ENCODE measurements at places on chromosomes 7 and 10.

DNA sequence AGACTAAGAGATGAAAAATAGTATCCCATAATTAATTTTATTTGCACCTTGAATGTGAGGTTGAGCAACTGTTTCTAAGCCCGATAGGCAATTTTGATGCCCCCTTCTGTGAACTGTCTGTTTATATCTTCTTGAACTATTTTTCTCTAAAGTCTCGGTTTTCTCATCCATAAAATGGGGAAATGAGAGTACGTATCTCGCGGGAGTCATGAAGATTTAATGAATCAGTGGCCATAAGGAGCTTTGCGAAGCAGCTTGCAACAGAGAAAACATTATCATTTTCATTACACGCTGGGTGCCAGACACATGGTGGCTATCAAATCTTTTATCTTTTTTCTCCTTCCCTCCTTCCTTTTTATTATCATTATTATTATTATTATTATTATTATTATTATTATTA lies 108.1 kb upstream of the CARD11 start:
- DNase-seq: no peak

DNA sequence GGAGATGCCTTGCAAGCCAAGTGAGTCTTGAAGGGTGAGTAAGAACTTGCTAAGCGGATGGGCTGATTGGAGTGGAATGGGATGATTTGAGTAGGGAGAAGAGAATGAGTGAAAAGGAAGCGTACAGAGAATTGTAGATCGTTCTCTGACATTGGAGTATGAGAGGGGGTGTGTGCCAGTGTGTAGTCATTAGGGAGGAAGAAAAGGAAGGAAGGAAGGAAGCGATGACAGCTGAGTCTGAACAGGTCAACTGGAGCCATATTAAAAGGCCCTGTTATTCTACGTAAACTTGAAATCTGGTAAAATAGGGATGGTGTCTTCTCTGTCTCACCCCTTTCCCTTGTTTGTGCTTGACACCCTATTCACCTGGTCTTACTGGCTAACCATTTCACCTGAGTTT lies 55.1 kb downstream of the SLK start:
- DNase-seq: no peak

DNA sequence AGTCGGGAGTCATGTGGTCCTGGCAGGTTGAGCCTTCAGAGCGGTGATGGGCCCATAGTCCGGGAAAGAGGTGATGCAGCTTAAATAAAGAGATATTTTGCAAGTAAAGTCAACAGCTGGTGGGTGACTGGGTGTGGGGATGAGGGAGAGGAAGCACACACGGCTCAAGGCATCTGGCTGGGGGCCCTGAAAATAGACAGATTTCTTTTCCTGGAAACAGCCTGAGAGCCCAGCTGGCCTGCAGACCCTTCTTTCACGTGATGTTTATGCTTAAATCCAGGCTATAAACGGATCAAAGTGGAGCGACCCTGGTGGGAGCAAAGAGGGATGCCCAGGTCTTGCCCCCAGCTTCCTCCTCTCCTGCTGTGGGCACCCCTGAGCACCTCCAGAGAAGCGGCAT lies 149.1 kb downstream of the TEX36 start:
- DNase-seq: no peak

GRCh38 chr7:126436213-126436868 lies 816.4 kb downstream of the GRM8 start:
- DNase-seq: no peak

- DNase-seq: no peak
Measured at GRCh38 chr10:89279421-89279869, 22.4 kb upstream of the IFIT2 start.

DNA sequence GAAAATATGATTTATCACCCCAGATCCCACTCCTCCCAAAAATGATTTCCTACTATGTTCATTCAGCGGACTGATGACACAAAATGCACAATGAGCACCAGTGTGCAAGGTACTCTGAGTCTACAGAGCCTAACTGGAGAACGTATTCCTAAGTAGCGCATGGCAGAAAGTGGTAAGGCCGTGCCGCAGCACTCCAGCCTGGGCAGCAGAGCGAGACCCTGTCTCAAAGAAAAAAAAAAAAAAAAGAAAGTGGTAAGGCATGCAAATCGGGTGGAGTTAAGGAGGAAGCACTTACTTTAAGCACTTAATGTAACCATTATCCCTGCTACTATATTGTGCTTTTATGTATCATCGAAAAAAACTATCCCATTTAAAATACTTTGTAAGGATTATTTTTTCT lies 25.5 kb downstream of the CYP51A1 start:
- DNase-seq: no peak

- DNase-seq: no peak
Measured at GRCh38 chr7:135320268-135320667, 86.6 kb downstream of the STRA8 start.

DNA sequence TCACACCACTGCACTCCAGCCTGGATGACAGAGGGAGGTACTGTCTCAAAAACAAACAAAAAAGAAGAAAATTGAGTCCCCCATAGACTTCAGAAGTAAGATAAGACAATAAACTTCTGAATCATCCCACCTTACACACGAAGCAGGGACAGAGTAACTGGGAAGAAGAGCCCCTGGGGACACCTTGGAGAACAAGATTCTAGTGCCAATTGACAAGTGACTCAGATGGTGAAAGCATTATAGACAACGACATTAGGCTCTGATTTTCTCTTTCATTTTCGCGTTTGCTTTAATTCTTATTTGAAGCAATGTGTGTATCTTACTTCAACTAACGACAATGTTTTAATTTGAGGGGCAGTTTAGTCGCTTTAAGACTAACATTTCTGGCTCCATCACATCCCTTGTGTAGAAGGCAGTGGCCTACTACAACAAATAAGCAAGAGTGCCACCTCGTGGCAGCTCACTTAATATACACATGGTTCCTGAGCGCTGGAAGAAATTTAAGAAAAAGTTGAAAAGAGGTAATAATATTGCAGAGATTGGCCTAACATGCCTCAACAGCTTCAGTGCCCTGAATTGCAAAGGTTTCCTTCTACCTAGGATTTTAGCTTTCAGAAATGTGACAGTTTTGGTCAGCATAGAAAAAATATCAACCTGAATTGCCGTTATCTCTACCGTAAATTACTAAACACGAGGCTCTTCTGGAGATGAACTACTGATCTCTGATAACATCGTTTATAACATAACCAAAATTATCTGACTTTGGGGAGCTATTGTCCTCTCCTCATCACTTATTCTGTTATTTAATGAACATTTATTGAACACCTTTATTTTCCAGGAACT lies 36.7 kb downstream of the ASNS start:
- DNase-seq: peak; percentile 52

- no peak for DNase-seq
Measured at GRCh38 chr7:3063016-3063753, 19.5 kb upstream of the CARD11 start.

- DNase-seq: no peak
Measured at GRCh38 chr10:96380821-96381220, 22.0 kb upstream of the OPALIN start.

DNA sequence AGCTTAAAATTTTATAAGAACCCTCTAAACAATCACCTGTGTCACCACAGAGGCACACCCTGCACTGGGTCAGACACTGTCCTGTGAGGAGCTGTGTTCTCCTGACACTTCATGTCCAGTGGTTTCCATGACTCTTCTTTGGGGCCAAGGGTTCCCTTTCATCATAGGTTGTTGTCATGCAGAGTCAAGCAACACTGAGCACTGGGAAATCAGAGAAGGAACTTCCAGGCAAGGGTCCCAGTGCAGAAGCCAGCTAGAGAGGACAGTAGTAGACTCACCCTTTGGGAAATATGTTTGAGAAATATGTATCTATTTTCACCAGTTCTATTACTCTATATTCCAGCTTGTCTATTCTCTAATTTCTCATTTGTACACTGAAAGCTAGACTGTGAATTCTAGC lies 56.4 kb upstream of the PRSS58 start:
- no peak for DNase-seq

DNA sequence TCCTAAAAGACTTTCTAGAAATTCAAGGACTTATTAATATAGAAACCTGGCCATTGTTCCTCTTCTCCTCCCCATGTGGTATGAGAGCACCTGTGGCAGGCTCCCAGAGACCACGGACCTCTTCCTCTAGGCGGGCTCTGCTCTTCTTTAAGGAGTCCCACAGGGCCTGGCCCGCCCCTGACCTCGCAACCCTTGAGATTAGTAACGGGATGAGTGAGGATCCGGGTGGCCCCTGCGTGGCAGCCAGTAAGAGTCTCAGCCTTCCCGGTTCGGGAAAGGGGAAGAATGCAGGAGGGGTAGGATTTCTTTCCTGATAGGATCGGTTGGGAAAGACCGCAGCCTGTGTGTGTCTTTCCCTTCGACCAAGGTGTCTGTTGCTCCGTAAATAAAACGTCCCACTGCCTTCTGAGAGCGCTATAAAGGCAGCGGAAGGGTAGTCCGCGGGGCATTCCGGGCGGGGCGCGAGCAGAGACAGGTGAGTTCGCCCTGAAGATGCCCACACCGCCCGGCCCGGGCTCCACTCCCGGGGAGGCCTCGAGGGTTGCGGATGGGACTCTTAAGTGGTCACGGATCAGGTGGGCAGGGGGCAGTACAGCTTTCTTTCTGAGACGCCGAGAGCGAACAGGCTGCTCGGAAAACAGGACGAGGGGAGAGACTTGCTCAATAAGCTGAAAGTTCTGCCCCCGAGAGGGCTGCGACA lies at the start of gene SLC26A4:
TSS of gene SLC26A4 (plus strand) at position 448 of the 700 bp plus-strand sequence. CDS start 814 bp downstream, outside the sequence.
- no peak for DNase-seq

DNA sequence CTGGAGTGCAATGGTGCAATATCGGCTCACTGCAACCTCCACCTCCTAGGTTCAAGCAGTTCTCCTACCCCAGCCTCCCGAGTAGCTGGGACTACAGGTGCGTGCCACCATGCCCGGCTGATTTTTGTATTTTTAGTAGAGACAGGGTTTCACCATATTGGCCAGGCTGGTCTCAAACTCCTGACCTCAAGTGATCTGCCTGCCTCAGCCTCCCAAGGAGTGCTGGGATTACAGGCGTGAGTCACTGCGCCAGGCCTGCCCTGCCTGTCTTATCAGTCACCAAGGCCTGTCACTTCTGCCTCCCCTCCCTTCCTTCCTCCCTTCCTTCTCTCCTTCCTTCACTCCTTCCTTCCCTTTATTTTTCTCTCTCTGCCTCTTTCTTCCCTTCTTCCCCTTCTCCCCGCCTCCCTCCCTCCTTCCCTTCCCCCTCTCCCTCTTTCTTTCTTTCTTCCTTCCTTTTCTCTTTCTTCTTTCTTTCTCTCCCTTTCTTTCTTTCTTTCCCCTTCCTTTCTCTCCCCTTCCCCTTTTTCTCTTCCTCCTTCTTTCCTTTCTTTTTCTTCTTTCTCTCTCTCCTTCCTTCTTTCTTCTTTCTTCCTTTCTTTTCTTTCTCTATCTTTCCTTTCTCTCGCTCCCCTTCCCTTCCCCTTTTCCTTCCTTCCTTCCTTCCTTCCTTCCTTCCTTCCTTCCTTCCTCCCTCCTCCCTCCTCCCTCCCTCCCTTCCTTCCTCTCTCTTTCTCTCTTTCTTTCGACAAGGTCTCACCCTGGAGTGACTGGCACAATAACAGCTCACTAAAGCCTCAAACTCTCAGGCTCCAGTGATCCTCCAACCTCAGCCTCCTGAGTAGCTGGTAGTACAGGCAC lies 3.1 kb upstream of the ST7 start:
- DNase-seq: no peak

DNA sequence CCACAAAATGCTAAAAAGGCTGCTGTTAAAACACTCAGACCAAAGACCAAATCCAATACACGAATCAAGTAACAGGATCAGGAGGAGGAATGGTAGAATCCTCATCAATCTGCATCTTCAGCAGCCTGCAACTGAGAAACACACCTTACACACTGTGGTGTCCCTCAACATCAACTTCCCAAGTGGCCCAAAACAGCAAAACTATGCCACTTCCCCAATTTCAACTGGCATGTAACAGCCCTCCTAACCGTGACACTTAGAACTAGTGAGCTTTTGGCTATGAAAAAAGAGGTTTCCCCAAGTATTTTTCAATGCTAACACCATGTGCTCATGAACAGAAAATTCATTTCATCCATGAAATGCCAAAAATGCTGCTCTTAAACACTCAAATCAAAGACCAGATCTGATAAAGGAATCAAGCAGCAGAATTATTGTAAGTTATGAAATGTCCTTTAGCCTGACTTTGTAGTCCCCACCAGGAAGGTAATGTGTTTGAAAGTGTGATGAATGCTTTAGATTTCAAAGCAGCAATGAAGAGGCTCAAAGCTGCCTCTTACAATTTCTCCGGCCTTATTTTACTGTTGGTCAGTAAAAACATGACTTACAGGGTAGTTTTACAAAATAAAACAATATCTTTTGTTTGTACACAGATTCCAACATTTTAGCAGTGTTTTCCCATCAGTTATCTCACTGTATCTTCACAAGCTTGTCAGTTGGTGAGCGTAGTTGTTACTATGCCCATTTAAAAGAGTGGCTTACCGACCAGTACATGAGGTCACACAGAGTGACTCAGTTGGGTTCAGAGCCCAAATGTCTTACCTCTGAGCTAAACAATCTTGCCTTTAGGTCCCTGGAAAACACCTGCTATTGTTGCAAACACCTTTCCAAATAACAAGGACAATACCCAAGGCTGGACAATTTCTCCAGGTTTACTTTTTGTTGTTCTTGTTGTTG lies 65.7 kb upstream of the ASAH2 start:
- no peak for DNase-seq

DNA sequence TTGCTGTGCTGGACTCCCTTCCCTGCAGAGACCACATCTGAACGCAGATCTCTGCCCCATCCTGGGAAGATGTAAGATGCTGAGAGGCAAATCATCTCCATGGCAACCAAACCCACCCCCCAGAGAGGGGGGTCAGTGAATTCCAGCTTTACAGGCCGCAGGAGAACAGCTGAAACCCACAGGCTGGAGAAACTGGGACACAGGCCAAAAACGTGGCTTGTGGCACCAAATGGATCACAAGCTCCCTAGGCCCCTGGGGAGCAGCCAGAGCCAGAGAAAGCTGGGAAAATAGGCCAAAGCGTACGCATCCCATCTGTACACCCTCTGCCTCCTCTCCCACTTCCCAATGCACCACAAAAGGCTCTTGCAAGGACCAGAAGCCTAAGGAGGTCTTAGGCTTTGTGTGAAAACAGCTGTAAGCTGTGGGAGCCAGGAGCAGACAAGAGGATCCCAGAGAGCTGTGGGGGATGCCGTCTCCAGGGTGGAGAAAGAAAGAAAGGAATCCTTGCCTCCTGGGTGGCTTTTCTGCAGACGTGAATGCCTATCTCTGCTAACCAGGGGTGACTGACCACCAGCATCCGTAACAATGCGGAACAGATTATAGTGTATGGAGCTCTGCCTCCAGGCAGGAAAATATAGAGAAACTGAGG lies 59.5 kb downstream of the TMEM130 start:
- DNase-seq: no peak

- no peak for DNase-seq
Measured at GRCh38 chr7:73470208-73470607, 36.6 kb downstream of the FZD9 start.

DNA sequence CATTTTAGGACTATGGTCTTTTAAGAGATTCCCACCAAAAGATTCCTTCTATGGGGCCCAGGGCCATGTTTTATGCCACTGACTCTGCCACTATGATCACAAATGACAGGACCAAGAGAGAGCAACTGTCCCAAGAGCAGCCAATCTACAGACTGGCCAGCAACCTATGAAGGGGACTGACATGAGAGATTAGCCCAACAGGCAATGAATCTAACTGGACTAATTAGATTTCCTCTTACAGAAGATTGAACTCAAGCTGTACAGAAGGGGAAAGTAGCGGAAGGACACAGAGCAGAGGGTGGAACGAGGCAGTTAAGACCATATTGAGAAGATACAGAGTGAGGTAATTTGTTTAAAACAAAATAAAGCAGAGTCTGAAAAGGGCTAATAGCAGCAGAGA lies 25.8 kb downstream of the ZNF800 start:
- no peak for DNase-seq

Measured in iPS DF 6.9 (cell line).